NCI-H1417 treated with DMSO at 0.1 percent for 48 hours (cell line): ENCODE measurements at places on chromosomes 1 and 21.

DNA sequence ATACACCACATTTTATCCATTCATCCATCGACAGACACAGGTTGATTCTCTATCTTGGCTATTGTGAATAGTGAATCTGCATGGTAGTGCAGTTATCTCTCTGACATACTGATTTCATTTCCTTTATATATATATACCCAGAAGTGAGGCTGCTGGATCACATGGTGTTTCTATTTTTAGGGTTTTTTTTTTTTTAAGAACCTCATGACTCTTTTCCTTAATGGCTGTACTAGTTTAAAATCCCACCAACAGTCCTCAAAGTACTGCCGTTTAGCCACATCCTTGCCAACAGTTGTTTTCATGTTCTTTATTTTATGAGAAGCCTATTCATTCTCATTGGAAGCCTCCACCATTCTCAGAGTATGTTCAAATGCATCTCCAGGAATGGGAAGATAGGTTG is 258.7 kb upstream of the SNX7 start:
- DNase-seq, result no peak

DNA sequence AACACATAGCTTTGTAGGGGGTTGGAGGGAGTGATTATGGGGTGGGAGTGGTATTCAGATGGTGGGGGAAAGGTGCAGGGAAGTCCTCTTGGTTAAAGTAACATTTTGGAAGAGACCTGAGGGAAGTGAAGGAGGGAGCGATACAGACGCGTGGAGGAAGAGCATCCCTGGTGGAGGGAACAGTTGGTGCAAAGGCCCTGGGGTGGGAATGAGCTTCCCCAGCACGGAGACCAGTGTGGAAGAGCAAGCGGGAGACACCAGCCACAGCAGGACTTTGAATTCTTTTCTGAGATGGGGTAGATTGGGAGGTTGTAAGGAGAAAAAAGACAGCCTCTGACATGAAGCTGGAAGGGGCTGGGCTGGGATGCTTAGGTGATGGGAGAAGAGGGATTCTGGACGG is 23.5 kb downstream of the DHRS3 start:
- DNase-seq, result no peak

- DNase-seq, result no peak
Measured at GRCh38 chr1:184533915-184534314, 147.1 kb downstream of the C1orf21 start.

- DNase-seq, result no peak
Measured at GRCh38 chr1:242811092-242811840, 286.8 kb upstream of the PLD5 start.

DNA sequence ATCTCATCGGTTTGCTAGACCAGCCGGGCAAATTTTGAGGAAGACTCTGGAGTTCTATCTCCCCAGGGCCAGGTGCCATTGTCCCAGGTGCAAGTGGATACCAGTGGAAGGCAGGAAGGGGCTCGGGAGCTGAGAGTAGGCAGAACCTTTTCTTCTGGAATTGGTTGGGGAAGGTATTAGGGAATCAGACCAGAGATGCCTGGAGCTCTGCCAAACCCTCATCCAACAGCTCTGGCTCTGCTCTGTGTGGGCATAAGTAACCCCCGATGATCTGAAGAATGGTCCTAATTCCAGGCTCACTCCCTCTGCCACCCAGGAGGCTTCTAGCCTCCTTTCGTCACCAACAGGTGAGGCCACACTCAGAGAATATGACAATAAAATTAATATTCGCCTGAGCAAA is 69.9 kb downstream of the PGBD5 start:
- no peak for DNase-seq

DNA sequence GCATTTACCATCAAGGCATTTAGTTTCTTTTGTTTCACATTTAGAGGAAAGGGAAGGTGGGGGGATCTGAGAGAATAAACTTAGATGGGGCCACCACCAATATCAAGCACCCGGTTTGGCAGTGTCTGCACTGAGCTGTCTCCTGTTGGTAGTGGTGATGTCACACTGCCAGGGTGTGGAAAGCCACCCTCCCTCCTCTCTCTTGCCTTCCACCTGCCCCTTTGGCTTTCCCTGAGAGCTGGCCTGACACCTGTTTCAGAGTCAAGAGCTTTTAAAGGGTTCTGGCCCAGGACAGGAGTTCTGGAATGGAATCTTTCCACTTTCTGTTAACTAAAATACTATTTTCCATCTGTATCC is 13.4 kb downstream of the ATF3 start:
- no peak for DNase-seq

GRCh38 chr1:158999316-159000069 is 10.2 kb upstream of the IFI16 start:
- DNase-seq, result no peak
